ENCODE measurements at places on chromosomes 4 and X.

GRCh38 chrX:133574716-133575115 lies 159.4 kb upstream of the GPC4 start:
- DNase-seq, result no peak

- no peak for DNase-seq
These were observed 128.1 kb downstream of the SORBS2 start for GRCh38 chr4:185683896-185684295.

GRCh38 chrX:48890934-48891401 lies 6.6 kb downstream of the TIMM17B start:
- DNase-seq, result no peak

- no peak for DNase-seq
These were observed 29.6 kb downstream of the TLR10 start for GRCh38 chr4:38752941-38753806.

- DNase-seq, result no peak
These were observed 124.8 kb upstream of the KLF8 start for GRCh38 chrX:56107320-56107719.

GRCh38 chr4:83115656-83116285 lies 1.2 kb upstream of the PLAC8 start:
- DNase-seq, result no peak

DNA sequence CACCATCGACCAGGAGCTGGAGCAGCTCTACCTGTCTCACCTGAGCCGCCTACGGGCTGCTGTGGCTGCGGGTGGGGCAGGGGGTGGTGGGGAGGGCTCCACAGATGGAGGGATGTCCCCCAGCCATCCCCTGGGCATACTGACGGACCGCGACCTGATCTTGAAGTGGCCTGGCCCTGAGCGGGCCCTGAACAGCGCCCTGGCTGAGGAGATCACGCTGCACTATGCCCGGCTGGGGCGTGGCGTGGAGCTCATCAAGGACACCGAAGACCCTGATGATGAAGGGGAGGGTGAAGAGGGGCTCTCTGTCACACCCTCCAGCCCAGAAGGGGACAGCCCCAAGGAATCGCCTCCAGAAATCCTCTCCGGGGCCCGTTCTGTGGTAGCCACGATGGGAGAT lies 16.5 kb downstream of the PPP1R3F start:
- no peak for DNase-seq

DNA sequence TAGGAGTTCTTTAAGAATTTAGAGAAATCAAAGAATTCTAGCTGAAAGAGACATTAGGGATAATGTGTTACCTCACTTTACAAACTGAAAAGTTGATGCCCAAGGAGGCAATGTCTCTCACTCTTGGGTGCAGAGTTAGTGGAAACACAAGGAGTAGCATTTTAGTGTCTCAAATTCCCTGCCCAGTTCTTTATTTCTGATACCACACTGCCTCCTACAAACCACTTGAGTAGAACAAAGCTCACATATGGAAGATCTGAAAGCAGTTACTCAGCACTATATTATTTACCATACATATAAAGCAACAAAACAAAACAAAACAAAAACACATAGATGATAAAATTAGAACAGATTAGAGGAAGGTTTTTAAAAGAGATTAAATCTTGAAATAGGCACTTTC lies 124.2 kb downstream of the REELD1 start:
- DNase-seq, result no peak

- no peak for DNase-seq
These were observed 189.7 kb downstream of the PDGFC start for GRCh38 chr4:156781852-156782251.

GRCh38 chr4:23654791-23655190 lies 235.1 kb downstream of the PPARGC1A start:
- DNase-seq, result no peak

- no peak for DNase-seq
These were observed 24.7 kb upstream of the CXCL8 start for GRCh38 chr4:73715659-73716058.

- no peak for DNase-seq
These were observed 13.5 kb downstream of the MAOB start for GRCh38 chrX:43868791-43869190.

- no peak for DNase-seq
These were observed 2.2 kb downstream of the PLXNB3 start for GRCh38 chrX:153766098-153766817.

GRCh38 chr4:146159384-146160058 lies 16.0 kb upstream of the LSM6 start:
- no peak for DNase-seq

GRCh38 chr4:23929248-23929647 lies 39.4 kb upstream of the PPARGC1A start:
- DNase-seq, result no peak

DNA sequence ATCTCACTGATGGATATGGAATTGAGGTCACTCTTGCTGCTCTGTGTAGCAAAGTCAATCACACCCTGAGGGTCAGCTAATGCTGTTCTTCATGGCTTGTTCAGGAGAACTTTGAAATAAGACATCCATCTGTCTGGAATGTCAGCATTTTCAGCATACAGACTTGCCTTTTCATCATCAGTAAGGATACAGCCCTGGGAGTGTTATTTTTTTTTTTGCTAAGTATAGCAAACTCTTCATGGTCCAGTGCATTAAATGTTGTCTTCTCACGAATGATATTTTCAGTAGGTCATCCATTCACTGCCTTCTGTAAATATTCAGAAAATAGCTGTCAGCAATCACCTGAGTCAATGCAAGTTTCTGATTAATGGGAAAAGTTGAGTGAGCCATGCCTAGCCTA lies 268.8 kb upstream of the SMIM31 start:
- no peak for DNase-seq

DNA sequence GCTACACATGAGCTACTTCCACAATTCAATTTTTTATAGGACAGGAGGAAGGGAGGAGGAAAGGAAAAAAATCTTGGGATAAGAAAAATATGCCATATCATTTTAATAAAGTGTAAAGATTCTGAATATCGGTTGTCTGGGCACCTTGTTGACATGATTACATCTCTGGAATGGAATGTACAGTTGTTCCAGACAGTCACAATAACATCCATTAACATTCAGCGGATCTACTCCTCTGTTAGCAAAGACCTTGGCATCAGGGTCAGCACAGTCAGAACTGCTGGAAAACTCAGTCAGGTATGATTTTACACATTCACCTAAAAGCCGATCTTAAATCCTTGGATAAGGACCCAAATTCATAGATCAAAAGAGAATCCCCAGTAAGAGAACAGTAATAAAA lies 85.4 kb upstream of the ARMCX2 start:
- no peak for DNase-seq

DNA sequence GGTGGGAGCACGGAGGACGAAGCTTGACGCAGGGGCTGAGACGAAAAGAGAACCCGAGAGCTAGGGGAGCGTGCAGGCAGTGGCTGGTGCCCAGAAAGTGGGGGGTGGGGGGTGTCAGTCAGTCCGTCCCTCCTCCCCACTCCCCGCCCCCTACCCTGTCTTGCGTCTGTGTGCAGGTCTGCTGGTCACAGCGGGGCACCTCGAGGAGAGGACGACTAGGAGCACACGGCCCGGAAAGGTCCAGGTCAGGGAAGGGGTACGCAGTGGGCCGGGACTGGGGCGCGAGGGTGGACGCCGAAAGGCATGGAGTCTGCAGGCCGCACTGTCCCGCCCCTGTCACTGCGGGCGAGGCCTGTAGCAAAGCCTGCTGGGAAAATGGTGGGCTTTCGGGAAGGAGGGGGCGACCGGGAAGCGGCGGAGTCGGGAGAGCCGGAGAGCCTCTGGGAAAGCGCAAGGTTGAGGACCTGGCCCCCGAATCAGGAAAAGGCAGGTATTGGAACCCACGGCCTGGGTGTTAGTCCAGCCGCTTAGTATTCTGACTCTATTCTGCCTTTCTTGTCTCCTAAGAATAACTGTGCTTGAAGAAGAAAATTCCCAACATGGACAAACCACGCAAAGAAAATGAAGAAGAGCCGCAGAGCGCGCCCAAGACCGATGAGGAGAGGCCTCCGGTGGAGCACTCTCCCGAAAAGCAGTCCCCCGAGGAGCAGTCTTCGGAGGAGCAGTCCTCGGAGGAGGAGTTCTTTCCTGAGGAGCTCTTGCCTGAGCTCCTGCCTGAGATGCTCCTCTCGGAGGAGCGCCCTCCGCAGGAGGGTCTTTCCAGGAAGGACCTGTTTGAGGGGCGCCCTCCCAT lies 769 bp downstream of the TCEAL1 start:
- no peak for DNase-seq

DNA sequence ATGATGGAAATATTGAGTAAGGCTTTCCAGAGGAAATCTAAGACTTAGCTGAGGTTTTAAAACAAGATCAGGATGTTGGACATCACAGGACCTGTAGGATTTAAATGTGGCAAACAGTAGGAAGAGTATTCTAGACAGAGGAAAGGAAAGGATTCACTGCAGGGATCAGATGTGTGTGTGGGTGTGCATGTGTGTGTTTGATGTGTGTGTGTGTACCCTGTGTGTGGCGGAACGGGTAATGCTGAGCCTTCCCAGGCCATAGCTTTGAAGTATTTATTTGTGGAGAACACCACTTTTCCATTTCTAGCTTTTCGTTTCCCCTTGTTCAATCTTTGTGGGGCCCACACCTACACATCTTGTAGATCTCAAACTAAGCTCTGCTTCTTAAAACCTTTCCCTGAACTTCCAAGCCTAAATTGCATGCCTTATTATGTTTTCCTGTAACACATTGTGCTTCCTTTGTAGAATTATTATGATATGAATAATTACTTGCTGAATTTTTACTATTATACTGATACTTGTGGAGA lies 6.9 kb downstream of the GUCY1A1 start:
- no peak for DNase-seq

DNA sequence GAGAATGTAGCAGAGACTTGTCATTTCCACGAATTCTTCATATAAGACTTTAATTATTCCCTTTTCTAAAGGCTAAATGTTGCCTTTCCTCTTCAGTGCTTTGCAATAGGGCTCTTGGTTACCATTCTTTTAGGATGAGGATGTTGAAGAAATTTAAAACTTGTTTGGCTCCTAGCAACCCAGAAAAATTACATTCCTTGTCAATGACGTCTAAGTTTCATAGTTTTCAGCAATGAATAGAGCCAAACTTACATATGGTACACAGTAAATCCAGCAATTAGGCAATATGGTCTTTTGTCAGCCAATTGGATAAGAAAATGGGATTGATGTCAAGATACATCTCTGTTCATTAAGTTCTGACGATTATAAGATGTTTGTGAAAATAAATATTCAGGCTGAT lies 1639.6 kb upstream of the PCDH10 start:
- no peak for DNase-seq

GRCh38 chr4:173051716-173052115 lies 116.9 kb upstream of the GALNT7 start:
- DNase-seq, result no peak

DNA sequence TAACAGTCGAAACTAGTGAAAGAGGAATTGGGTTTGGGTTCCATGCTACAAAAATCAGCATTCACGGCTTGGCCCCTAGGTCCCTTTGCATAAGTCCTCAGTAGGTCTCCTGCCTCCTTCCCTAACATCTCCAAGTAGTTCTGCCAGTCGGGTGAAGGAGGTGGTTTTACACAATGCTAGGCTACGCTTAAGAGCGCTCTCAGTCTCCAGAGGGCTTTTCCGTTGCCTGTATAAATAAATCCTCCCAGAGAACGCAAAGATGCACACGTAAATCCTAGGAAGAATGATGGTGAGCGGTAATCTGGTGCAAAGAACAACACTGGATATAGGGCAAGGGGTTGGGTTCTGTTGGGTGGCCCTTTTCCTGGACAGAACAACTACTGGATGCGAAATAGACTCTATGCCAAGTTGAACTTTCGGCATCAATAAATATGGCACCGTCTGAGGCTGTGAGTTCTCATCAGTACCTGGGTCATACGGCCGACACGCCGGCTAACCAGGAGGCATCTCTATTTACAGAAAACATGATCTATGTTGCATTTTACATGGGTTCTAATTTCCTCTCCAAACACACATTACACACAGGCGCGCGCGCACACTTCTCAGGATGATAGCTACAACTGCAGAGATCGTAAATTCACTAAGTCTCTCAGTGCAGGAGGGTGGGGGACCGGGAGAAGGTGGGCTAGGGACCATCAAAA lies 1.3 kb downstream of the CAMK2D start:
- DNase-seq, result no peak

DNA sequence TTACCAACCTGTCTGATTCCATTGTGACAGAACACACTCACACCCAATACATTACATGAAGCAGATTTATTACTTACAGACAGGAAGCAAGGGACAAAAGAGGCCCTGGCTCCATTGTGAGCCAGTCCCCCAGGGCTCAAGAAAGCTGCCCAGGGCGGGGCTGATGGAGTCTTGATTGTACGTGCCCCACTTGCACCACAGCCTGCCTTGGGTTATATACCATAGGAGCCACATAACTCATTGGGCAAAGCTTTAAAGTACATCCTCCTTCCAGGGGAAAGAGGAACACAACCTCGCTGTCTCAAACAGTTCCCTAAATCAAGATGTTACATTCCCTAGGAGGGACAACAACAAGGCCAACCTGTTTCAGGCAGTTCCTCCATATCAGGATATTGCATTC lies 3.4 kb upstream of the ZRSR2 start:
- DNase-seq, result no peak

DNA sequence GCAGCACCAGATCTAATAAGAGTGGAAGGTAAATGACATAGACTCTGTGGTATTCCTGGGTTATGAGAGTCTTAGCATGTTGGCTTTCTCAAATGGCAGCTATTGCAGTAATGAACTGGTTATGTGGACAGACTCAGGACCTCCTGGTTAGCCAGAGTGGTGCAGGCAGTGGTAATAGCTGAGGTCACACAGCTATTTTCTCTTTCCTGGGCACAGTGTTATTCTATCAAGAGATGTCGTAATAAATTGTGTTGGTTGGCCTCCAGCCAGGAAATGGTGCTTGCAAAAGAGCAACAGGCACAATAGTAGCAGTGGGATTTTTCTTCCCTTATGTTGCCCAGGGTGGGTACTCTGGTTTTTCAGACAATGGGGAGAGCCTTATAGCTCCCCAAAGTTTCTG lies 279.2 kb upstream of the FGF16 start:
- DNase-seq, result no peak

DNA sequence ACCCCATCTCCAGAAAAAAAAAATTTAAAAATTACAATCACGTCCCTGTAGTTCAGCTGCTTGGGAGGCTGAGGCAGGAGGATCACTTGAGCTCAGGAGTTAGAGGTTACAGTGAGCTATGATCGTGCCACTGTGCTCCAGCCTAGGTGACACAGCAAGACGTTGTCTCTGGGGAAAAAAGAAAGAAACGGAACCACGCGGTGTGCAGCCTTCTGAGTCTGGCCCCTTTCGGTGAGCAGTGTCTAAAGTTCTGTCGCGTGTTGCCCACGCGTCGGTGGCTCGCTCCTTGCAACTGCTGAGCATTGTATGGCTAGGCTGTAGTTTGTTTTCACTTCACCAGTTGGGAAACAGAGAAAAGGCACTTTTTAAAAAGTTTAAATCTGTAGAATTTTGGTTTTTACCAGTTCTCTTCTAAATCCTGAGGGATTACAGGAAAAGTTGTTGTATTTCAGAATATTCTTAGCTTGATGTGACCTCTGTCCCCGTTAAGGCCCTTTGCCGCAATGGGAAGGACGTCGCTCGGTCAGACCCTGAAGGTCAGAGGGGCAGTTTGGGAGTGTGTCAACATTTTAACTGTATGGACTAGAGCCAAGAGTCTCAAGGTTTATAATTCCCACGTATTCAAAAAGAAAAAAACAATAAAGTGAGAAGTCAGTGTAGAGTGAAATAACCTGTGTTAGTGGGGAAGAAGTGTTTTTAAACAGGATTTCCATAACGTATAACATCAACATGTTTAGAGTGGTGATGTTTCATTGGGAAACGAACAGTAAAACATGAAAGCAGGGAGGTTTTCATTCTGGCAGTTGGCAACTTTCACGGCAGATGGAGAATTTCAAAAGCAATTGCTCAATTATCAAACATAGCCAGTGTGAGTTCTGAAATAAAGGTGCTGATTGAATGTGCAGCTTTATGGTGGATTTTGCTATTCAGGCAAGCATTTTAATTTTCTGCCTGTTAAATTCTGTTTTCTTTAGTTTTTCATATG lies 45.8 kb upstream of the MSANTD1 start:
- no peak for DNase-seq

Measured in CMK (cell line).